ENCODE measurements at places on chromosomes 12 and 14. TPM values are rescaled to one million over a fixed set of nuclear protein-coding genes. Genes with fewer than 3 reads are reported as not detected.

GRCh38 chr12:8698879-8699278, 1.1 kb downstream of the RIMKLB start:
- no peak for DNase-seq

DNA sequence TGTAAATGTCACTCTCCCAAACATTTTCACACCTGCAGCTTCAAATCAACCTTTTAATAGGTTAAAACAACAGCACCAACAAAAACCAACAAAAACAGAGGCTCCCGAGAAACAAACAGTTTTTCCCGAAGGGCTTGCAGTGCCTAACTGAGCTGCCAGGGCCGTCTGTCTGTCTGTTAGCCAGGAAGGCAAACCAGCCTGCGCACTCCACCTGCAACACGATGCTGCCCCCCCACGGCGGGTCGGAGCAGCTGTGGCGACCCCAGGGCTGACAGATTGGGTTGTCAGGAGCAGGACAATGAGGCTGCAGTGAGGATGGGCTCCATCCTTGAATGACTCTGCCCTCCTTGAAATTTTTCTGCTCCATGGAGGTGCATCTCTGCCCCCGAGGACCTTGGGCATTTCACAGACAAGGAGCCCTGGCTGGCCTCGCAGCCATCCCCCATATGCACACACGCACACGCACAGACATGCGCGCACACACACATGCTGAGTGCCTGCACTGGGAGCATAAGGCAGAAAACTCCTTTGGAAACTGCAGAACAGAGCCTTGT, 2.6 kb downstream of the RTL1 start:
- no peak for DNase-seq

DNA sequence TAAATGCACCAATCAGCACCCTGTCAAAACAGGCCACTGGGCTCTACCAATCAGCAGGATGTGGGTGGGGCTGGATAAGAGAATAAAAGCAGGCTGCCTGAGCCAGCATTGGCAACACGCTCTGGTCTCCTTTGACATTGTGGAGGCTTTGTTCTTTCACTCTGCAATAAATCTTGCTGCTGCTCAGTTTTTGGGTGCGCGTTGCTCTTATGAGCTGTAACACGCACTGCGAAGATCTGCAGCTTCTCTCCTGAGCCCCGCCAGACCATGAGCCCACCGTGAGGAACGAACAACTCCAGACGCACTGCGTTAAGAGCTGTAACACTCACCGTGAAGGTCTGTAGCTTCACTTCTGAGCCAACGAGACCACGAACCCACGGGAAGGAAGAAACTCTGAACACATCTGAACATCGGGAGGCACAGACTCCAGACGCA, 8.4 kb upstream of the PIANP start:
- no peak for DNase-seq

- no peak for DNase-seq
Observed at GRCh38 chr14:74400919-74401503, 25.0 kb downstream of the SYNDIG1L start.

DNA sequence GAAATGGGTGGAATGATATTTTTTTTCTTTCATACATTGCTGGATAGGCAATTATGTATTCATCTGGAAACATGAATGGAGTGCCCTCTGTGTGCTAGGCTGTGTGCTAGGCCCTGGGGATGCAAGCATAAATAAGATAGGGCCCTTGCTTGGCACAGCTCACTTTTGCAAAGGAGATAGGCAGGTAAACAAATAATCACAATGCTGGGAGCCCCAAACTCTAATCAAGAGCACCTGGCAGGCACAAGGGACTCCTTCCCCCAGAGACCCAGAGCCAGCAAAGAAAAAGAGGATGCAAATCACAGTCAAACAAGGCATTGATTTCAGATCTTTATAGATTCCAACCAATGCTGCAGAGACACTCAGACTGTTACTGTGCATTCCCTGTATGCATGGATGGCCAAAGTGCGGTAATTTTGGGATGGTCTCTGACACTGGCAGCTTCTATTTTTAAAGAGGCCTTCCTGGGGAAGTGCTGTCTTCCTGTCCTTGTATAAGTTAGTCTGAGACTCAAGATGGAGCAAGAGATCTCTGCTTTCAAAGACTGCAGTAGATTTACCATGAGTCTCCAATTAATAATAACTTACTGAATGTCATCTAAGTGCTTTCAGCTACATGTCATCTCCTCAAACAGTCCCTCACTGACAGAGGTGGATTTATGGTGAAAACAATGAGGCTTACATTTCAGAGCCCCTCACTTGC, 45.1 kb upstream of the CPM start:
- no peak for DNase-seq

DNA sequence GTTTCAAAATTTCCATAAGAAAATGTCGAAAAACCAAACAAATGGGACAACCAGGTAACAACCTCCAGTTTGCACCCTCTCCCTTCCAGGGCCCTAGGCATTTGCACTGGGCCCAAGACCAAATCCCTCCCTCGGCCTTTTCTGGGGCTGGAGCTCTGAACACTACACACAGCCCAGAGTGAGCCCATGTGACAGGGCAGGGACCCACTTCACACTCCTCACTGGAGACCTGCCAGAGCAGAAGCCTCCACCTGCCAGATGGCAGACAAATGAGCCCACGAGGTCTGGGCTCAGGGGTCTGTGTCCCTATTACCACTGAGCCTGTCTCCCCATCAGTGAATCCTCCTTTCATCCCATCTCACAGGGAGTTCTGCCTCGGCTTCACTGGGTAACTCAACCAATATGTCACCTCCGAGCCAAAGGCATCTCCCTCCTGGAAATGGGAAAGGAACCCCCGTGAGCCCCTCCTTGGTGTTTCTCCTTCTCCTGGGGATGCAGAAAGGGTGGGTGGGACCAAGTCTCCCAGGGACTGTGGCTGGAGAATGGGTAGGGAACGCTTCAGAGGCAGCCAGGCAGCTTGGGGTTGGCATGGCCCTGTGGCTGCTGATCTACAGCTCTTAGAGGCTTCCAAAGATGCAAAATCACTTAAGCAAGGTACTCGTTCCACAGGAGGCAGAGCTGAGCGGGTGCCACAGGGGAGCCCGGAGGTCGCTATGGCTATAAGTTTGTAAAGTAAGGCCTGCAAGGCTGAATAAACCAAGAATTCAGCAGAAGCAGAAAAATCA, 10.6 kb downstream of the VWF start:
- no peak for DNase-seq

OVCH1 gene
- total RNA-seq: not detected

GAS2L3 gene
- total RNA-seq: 11.7 TPM
